CD4-positive, alpha-beta T cell treated with Interleukin-1 beta for 1 hour (primary cell): ENCODE measurements at places on chromosomes 6 and 20.

DNA sequence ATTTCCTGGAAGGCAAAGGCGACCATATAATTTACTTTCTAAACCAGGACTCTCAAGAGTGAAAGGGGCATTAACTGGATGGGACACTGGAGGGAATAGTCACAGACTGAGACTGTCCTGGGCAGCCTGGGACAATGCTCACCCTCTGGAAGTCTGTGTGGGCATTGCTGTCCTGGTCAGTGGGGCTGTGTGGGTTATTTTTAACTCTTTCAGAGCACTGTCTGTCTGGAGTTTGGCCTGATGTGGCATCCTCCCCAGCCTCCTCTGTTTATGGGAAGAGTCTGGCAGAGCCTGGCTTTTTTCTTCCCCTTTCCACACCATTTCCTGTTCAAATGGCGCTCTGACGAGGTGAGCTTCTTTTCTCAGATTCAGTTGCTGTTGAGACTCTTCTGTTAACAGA, 11.7 kb downstream of the DAAM2 start:
- no peak for DNase-seq

GRCh38 chr6:83868639-83869038, 9.2 kb downstream of the CYB5R4 start:
- no peak for DNase-seq

DNA sequence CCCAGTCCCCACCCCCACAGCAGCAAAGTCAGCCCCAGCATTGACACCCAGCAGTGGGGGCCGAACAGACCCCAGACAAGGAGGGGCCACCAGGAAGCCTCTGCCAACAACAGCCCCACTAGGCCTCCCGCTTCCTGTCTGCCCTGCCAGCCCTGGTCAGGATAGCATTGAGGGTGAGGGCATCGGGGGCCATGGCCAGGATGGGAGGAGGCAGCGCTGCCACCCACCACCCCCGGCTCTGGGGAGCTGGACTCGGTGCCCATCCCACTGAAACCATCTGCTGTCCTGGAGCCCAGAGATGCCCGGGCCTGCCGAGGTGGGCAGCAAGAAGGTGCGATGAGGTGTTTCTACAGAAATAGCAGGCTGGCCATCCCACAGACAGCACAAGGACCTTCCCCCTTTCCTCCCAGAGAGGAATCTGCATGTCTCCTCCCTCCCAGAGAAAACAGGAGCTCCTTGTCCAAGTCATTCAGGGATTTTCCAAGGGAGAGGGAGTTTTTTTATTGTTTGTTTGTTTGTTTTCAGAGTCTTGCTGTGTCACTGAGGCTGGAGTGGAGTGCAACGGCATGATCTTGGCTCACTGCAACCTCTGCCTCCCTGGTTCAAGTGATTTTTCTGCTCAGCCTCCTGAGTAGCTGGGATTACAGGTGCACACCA, 62.1 kb upstream of the BHLHE23 start:
- DNase-seq: no peak

GRCh38 chr20:15440049-15440820, 1102.8 kb upstream of the FLRT3 start:
- DNase-seq: no peak

DNA sequence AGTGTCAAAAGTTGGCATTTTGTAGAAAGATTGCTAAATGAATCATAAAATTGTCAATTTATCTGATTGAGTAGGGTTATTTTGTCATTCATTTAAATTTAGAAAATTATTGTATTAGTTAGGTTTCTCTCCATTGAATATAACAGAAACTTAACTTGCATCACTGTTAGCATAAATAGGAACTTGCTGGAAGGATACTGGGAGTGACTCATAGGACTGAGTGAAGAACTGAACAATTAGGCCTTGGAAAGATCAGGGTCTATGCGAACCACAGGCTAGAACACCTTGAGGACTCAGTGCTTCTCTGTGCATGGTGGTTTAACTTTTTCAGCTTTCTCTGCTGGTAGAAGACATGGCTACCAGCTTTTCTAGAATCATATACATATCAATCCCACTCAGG, 67.7 kb upstream of the IFNGR1 start:
- no peak for DNase-seq

GRCh38 chr20:46991168-46991567, 96.5 kb downstream of the EYA2 start:
- no peak for DNase-seq

DNA sequence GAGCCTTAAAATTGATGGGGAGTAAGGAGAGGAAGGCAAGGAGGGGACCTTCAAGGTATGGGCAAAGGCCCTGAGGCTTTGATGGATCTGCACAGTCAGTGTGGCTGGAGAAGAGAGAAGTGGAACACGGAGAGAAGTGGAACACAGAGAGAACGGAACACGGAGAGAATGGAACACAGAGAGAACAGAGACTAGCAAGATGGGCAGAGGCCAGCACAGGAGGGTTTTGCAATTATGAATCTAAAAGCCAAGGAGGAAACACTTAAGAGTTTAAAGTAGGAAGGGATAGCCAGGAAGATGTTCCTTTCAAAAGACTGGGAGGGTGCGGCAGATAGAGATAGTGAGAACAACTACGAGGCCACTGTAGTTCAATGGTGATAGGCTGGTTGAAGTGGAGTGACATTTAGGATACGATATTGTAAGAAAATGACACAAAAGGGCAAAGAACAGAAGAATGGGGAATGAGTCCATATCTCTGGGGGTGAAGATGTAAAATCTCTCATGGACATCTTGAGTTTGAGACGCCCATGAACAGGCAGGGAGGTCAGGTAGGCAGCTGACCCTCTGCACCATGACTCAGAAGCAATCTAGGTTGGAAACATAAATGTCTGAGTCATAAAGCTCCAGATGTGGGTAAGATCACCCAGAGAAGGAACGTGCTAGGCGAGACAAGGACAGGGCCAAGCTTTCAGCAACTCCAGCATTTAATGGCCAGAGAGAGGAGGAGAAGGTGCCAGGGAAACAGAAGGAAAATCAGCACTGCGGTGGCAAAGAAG, 25.4 kb downstream of the ZMYND8 start:
- DNase-seq: no peak

GRCh38 chr6:170226647-170227046, 64.2 kb downstream of the DLL1 start:
- no peak for DNase-seq

DNA sequence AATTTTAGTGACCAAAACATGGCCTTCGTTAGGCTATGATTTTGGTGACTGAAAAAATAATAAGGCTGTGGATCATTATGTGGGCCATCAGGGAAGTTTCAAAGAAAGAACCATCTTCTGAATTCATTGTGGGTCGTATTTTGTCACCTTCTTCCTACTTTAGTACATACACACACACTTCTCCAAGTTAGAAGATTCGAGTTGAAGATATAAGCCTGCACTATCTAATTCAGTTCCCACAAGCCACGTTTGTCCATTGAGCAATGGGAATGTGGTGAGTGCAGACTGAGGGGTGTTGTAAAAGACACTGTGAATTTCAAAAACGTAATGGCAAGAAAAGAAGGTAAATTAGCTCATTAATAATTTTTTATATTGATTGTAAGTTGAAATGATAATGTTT, 766.0 kb downstream of the KIF16B start:
- DNase-seq: no peak

DNA sequence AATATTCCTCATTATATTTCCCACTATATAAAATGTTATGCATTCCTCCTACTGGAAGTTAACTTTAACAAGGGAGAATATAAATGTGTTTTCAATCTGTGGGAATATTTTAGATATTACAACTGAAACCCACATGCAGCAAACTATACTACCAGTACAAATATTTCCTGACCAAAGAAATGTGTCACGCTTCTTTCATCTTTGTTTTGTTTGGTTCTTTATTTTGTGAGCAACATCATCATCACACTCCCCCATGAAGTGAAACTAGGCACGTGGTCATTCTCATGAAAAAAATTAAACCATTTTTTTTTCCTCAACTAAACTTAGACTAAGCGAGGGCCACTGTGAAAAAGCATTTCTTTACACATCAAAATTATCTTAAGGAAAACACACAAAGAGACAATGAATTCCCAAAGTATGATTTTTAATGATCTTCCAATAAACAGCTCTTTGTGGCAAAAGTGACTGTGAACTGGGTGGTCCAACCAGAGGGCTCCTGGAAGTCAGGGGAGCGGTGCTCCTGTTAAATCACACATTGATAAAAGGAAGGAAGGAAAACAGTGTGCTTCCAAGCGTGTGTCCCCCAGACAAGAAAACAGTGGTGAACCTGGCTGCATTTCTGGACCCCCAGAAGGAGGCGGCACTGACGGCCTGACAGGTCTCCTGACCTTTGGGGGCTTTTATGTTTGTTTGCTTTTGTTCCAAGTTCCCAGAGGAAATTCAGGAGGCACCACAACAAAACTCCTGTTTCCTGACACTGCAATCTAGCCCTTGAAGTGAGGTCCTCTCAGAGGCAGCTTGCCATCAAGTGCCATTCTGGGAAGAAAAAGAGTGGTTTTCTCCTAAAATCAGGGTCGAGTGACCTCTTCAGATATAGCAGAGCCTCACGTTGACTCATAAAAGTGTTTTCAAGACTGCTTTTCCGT, 166.8 kb upstream of the FOXQ1 start:
- DNase-seq: no peak

DNA sequence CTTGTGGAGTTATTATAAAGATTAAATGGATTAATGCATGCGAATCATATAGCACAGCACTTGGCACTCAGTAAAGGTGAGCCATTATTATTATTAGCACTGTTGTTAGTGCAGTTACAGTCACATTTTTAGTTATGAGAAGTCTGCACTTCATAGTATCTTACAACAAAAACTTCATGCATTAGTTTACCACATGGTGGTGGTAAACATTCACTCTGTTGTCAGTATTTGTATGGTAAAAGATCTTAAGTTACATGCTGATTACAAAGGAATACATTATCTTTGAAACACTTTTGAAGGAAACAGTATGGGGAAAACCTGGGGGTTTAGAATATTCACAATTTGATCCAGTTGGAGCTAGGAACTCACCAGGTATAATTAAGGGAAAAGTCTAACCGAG, 20.8 kb downstream of the TMEM14A start:
- DNase-seq: no peak

DNA sequence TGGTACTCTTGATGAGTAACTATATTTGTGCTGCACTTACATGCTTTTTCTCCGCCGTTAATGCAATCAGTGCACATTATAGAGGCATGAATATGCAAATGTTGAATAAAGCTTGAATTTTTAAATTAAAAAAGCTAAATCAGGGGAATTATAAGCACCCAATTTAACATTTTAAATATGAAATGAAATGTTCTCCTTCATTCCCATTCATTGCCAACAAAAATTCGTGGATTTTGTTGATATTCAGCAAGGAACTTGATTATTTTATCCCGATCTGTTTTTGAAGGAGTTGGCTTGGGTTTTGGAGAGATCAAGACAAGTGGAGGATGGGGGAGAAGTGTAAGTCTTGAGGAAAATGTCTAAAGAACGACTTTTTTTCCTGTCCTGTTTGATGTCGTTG, 318.7 kb upstream of the SOX4 start:
- DNase-seq: no peak

DNA sequence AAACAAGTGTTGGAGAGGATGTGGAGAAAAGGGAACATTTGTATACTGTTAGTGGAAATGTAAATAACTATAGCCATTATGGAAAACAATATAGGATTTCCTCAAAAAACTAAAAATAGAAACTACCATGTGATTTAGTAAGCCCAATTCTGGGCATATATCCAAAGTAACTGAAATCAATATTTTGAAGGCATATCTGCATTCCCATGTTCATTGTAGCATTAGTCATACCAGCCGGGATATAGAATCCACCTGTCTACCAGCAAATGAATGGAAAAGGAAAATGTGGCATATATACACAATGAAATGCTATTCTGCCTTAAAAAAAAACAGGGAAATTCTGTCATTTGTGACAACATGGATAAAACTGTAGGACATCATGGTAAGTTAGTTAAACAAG, 15.3 kb upstream of the C6orf58 start:
- DNase-seq: no peak

- DNase-seq: no peak
Measured at GRCh38 chr6:20893412-20893811, 359.2 kb downstream of the CDKAL1 start.

- DNase-seq: no peak
Measured at GRCh38 chr20:24147961-24148360, 159.4 kb upstream of the GGTLC1 start.

DNA sequence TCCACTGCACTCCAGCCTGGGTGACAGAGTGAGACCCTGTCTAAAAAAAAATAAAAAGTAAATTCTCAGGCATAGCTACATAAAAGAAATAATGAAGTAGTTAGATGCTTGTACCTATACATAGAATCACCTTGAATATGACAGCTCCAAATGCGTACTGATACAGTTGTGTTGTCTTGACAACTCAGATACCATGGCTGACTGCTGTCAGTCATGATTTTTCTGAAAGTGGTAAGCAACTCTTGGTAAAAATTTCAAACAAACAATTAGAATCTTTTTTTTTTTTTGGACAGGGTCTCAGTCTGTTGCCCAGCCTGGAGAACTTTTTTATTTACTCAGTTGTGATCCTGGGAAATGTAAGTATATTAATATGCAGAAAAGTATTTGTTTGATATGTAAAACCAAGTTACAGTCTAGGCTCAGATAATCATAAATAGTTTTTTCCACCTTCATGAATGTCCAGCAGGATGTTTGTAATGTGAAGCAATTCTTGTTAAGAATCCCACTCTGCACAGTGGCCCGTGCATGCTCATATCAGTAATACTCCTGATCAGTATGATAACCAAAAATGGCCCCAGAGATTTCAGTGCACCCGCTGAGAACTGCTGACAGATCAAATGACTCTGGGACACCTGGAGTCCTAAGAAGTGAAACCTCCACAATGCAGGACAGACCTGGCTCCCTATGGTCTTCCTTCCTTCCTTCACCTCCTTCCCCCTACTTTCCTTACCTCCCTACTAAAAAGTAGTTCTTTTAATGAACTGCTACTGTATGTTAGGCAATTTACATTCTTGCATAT, 14.0 kb upstream of the MAPK13 start:
- no peak for DNase-seq

- DNase-seq: no peak
Measured at GRCh38 chr6:28775405-28776129, 148.2 kb downstream of the TRIM27 start.

DNA sequence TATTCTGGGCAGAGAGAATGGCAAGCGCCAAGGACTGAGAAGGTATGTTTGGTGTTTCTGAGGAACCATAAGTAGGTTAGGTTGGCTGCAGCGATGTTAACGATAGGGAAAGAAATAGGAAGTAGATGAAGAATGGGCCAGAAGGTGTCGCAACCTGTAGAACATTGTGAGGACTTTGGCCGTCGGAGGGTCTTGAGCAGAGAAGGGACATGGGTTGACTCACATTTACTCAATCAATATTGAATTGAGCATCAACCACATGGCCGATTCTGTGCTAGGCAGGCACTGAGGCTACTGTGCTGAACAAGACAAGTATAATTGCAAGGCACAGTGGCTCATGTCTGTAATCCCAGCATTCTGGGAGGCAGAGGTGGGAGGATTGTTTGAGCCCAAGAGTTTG, 26.8 kb upstream of the RPN2 start:
- no peak for DNase-seq

GRCh38 chr6:2554651-2555260, 196.0 kb downstream of the MYLK4 start:
- DNase-seq: no peak
